ENCODE measurements at places on chromosomes 2 and 18.

DNA sequence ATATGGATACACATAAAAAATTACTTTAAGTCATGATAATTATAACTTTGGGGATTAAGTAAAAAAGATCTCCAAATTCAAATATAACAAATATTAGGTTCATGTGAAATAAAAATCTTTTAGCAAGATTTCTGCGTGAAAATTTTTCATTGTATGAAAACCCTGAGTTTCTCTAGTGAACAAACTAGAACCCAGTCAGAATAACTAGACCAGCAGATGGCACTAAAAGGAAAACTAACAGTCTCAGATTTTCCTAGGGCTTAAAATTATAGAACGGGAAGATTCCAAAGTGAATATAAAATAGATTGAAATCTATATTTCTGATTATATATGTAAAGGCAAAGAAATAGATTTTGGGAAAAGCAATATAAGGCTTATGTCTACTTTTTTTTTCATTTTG, 43.3 kb downstream of the TMEM200C start:
- no peak for DNase-seq

- no peak for DNase-seq
Measured at GRCh38 chr2:148917431-148917830, 42.4 kb downstream of the KIF5C start.

DNA sequence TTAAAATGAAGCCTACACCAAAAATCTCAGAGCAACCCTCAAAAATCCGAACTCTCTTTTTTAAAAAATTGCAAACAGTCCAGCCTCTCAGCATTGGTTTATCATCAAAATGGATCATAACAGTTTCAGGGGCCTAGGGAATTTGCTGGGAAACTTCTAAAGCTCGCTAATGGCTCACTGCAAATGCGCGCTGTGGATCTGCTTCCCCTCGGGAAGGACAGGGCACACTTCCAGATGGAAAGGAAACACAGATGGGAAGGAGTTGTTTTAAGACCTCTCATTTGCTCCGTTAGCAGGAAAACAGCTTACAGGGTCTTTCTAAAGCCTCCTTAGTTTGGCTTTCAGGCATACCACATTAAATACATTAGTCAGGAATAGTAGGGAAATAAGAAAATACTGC, 27.2 kb downstream of the FECH start:
- no peak for DNase-seq

DNA sequence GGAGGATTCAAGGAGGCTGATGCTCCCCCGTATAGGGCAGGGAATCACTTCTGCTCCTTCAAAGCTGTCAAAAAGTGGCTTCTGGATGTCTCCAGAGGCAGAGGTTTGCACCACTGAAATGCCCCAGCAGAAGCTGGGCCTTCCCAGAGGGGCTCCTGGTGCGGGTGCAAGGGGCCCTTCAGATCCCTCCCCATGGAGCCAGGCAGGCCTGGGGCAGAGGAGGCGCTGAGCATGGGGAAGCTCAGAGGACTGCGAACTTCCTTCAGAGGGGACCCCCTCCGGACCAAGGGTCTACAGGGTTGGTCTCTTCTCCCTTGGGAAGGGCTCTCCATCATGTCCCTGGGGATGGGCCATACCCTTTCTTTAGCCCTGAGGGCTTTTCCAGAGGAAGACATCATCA, 341.2 kb downstream of the DYSF start:
- no peak for DNase-seq

- no peak for DNase-seq
Measured at GRCh38 chr2:202486351-202486750, 110.2 kb downstream of the BMPR2 start.

- no peak for DNase-seq
Measured at GRCh38 chr2:78992807-78993517, 32.5 kb upstream of the REG3G start.

DNA sequence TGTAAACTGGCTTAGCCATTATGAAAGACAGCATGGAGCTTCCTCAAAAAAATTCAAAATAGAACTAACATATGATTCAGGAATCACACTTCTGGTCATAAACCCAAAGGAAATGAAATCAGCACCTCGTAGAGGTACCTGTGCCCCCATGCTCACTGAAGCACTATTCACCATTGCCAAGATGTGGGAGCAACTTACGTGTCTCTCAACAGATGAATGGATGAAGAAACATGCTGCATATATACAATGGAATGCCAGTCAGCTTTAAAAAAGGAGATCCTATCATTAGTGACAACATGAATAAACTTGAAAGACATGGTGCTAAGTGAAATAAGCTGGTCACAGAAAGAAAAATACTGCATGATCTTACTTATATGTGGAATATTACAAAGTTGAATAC, 8.2 kb downstream of the SCTR start:
- DNase-seq: no peak

DNA sequence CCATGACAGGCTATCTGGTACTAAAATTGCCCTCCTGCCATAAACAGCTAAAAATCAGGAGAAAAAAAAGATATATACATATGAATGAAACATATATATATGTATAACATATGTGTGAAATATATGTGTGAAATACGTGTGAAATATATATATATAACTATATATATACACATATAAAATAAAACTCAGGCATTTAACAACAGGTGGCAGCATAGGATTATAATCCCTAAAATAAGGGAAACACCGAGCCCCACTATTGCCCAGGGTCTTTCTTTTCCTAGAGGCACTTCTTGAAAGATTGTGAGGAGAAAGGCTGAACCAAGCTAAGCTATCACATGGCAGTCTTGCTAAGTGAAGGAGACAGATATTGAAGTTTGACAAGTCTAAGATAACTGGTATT, 65.9 kb upstream of the CYTIP start:
- no peak for DNase-seq

- DNase-seq: peak; percentile 94
Measured at GRCh38 chr2:119759451-119760236, at the start of gene PTPN4. TSS of gene PTPN4 (plus strand) at chr2:119759922. CDS start at chr2:119809854, 49,932 bp downstream.

DNA sequence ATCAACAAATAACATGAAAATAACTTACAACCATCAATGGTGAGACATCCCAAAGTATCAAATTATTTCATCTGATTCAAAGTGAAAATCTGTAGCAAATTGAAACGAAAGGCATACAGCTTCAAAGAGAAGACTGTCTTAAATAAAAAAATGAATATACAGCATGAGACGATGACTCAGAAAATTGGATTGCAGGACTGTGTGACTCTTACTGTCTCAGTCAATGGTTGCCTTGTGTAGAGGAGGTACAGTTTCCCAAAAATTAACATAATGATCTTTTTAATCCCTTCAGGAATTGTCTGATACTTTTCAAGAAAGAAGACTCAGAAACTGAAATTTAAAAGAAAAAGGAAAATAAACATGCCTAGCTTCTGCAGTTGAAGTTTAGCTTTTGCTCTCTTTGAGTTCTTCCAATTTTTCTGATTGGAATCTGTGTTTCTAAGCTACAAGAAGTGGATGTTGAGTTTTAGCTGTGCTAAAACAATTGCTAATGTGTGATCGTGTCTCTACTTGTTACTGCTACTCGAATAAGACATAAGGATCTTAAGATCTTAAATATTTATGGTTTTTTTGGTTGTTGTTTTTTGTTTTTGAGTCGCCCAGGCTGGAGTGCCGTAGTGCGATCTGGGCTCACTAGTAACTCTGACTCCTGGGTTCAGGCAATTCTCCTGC, 41.1 kb upstream of the EPB41L3 start:
- no peak for DNase-seq

GRCh38 chr2:163266772-163267171, 428.2 kb upstream of the KCNH7 start:
- no peak for DNase-seq

- DNase-seq: no peak
Measured at GRCh38 chr2:29991086-29991485, 69.7 kb upstream of the ALK start.

DNA sequence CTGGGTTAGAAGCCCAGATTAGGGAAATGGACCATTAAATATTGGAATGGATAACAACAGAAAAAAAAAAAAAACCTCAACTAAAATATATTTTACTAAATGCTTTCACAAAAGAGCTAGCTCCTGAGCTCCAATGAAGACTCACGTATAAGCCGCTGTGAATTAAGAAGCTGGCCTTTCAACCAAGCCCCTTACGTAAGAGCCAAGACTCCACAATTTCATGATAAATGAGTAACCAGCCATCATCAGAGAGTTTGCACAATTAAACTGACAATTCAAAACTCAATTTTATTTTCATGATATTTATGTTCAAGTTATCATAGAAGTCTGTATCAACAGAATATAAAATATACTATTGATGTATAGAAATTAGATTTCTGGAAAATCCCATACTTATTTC, 70.7 kb upstream of the HNRNPA3 start:
- DNase-seq: no peak

DNA sequence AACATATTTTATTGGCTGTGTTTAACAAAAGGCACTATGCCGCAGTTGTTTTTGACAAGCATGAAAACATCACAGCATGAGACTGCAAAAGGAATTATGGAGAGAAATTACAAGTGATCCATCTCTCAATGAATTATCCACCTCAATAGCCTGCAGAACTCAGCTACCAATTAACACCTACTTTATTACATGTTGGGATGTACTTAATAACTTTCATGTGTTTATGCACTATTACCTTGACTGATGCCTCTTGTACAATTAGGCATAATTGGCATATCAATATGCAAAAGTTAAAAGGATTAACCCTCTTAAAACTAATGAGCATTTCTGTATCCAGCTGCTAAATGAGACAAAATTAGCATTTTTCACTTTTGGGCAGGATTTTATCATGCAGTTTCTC, 27.8 kb downstream of the ARHGAP15 start:
- no peak for DNase-seq

DNA sequence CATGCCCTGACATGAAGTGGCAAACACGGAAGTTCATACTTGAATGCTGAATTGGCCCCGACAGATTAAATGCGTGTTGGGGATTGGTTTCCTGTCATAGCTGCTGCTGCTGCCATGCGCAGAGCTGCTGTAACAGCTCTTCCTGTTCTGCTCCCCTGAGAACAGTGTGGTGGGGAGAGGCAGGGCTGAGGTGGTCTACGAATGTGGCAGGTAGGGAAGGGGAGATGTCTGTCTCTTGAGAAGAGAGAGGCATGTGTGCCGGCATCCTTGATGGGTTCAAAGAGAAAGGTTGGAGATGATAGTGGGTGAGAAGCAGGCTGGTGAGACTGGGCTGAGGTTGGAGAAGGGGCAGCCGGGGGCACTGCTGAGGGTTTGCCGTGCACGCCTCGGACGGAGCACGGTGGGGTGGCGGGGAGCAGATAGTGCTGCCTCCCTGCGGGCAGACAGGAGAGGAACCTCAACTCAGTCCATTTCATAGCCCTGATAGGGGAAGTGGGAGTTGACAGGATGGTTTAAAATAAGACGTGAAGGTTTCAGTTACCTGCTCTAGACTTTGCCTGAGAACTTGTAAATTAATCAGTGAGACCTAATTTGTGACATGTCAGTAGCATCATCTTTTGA, 46.1 kb downstream of the TMEM185B start:
- DNase-seq: peak; percentile 81

DNA sequence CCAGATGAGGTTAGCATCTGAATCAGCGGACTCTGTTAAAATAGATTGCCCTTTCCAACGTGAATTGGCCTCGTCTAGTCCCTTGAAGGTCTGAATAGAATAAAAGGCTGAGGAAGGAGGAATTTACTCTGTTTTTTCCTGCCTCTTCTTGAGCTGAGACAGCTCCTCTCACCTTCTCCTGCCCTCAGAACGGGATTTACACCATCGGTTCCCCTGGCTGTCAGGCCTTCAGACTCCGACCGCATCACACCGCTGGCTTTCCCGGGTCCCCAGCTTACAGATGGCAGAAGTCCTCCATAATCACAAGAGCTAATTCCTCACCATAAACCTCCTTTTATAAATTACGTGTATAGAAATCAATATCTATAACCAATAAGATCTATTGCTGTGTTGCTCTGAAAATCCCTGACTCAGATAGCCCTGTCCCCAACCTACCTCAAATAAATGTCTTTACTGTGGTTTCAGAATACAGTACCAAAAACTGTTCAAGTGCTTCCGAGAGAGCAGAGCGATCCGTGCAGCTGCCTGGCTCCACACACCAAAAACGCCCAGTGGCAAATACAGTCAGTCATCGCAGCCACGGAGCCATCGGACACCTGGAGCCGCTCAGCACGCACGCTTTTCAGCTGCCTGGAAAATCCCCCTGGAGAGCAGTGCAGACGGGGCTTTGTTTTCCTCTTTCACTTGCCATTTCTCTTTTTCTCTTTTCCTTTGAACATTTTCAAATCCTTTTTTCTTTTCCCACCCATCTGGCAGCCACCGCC, 196.9 kb downstream of the NRP2 start:
- no peak for DNase-seq

DNA sequence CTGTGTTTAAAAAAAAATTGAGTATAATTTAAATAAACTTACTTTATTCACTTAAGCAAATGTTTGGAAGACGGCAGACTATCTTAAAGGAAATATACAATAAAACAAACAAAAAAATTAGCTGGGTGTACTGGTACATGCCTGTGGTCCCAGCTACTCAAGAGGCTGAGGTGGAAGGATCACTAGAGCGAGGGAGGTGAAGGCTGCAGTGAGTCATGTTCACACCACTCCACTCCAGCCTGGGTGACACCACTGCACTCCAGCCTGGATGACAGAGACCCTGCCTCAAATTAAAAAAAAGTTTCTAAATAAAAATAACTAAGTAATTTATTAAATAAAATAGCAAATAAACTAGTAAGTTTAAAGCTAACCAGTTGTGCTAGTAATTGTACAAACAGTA, 7.5 kb downstream of the PUM2 start:
- DNase-seq: no peak

GRCh38 chr2:30758191-30758651, 49.0 kb downstream of the CAPN13 start:
- DNase-seq: no peak

- DNase-seq: no peak
Measured at GRCh38 chr18:41231681-41232080, 723.4 kb upstream of the PIK3C3 start.

- DNase-seq: no peak
Measured at GRCh38 chr18:45792506-45793263, 32.8 kb upstream of the SIGLEC15 start.

DNA sequence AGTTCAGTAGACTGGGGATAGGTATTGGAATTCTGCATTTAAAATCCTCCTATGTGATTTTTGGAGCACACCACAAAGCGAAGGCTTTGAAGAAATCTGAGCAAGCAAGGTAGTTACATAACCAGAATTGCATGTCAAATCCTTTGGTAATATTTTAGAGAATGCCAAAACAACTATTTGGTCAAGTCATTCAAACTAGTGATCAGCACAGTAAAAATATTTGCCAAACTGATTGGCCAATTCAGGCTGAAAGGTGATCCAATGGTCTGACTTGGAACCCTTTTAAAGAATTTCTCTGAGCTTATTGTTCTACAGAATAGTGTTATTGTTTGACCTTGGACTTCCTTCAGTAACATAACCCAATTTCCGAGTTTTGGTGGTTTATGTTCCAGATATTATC, 214.2 kb upstream of the ETAA1 start:
- DNase-seq: no peak

- no peak for DNase-seq
Measured at GRCh38 chr18:31996007-31996406, 22.6 kb upstream of the RNF125 start.
